ENCODE measurements at places on chromosomes 13 and 19.
A peak's percentile ranks its signal among the peaks of the same experiment; 100 is the strongest.

DNA sequence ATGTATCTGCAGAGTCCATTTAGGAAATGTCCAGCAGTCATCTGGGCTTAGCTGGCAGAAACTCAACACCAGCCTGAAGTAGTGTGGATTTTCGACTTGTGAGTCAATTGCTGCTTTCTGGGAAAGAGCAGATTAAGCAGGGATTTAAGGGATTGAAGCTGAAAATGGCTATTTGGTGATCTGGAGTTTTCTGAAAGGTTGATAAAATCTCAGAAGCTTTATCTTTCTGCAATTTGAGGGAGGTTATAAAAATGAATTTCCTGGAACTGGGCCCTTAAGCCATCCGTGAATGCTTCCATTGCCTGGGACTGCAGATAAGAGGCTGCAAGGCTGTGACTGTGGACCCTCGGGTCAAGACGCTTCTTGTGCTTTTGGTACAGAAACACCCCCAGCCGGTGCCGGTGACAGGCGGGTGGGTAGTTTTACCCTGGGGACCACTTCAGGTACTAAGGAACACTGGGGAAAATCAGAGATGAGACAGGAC is 61.5 kb downstream of the COL4A1 start:
- DNase-seq: no peak

DNA sequence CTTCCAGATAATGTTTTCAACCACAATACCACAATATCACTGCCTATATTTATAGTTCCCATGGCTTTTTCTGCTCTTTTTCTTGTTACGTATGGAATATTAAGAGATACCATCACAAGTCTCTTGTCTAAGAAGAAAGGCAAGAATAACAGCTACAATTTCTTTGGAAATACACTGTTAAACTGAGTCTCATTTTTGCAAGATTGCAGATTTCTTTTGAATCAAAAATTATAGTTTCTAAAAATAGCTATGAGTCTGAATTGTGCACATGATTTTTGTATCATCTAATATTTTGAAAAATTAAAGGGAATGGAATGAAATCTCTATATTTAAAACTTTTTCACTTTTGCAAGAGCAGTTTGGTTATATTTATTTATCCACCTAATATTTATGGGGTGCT is 1120.8 kb downstream of the EFNB2 start:
- DNase-seq: no peak

DNA sequence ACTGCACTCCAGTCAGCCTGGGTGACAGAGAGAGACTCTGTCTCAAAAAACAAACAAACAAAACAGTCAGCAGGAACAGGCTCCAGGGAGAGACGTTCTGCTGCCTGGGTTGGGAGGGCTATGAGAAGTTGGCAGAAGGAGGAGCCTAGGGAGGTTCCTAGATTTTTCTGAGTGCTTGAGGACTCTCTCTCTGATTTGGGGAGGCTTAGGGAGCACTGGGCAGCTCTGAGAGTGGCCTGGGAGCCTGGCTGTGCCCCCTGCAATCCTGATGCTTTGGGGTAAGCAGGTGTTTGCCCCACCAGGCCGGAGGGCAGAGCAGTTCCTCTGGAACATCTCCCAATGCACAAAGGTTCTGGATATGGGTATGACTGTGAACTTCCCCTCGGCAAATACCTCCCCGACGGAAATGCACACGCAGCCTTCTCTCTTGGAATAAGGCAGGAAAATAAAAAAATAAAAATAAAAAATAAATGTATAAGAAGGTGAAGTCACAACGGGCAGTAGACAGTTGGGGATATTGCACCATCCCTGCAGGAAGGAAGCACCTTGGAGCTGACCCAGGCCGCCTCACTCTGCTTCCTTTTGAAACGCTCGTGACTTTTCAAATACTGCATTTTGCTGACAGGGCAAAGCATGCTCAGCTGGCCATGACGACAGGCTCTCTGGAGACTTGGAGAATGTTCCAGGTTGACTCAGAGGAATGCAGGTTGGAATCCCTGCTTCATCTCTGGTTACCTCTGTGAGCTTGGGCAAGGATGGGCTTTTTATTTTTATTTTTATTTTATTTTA is 26.5 kb upstream of the HOMER3 start:
- peak; percentile 94 for DNase-seq

GRCh38 chr19:29768166-29768565 is 43.6 kb upstream of the CCNE1 start:
- no peak for DNase-seq

- no peak for DNase-seq
Observed at GRCh38 chr13:59633290-59633689, 530.4 kb downstream of the DIAPH3 start.

- DNase-seq: no peak
Observed at GRCh38 chr13:75651013-75651412, 14.9 kb downstream of the LMO7 start.
